Panc1 (cell line): ENCODE measurements at places on chromosomes 6 and 20.

DNA sequence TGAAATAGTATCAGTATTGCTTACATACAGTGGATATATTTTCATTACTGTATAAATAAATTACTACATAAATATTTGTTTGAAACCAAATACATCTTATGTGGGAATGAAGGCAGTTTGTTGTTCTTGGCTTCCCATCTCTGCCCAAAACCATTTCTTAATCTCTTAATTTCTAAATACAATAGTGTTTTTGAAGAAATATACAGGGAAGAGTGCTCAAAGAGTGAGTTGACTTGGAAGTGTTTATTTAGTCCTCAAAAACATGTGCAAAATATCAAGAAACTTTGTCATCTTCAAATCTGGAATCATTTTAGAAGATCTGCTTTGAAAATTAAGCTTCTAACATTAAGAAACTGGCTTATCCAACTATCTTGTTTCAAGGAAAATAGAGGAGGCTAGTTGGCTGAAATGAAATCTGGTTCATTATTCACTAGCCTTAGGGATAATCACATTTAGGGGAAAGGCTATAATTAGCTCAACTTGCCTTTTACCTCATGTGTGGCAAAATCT, 259.8 kb upstream of the FLRT3 start:
- DNase-seq, result no peak

DNA sequence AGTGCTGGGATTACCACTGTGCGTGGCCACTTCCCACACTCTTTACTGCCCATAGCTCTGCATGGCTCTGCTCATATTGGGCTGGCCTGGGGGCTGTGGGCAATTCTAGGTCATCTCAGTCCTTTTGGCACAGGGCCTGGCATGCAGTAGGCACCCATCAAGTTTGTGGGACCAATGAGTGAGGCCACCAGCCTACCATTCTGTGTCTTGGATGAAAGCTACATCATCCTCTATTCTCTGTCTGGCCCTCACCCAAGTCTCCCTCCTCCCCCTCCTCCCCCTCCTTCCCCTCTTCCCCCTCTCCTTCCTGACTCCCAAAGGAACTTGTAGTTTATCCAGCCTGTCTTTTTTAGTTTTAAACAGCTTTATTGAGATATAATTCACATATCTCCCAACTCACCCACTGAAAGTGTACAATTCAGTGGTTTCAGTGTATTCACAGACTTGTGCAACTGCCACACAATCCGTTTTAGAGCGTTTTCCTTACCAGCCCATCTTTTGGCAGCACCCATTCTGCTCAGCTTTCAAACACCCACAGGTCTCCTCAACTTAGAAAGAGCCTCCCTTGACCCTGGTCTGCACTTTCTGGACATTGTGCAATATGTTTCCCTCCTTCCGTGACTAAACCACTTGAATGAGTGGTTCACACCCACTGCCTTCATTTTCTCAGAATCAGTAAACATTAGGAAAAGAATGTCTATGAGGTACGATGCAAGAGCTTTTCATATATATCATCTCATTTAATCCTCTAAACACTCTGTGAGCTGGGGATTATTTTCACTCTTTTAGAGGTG, 21.5 kb upstream of the MRPS18A start:
- no peak for DNase-seq

DNA sequence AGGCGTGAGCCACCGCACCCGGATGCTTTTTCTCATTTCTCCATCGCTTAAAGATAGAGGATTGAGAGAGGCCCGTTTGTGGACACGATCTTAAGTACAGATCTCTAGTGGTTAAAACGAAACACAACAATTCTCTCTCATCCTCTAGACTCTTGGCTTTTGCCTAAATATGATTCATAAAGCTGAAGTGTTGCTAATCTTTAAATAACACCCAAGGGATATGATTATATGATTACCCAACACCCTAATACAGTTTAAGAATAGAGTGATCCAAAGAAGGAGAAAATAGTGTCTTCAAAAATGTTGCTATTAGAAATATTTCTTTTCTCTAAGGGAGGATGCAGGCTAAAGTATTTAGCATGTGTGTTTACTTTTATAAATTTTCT, 50.4 kb downstream of the MTHFD1L start:
- no peak for DNase-seq

DNA sequence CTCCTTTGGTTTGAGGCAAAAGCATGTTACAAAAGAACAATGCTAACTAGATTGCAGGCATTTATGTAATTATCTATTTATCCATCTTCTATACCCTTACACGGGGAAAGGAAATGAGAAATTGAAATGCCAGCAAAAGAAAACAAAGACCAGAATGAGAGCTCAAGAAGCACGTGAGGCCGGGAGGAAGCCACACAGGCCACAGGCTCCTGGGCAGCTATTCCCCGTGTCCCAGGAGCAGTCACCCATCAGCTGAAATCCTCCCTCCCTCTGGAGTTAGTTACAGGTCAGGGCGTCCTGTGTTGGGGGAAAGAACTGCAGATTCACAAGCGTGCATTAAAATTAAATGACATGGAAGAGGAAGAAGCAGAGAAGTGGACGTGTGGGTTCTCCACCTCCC, 64.7 kb upstream of the RPS6KA2 start:
- DNase-seq, result no peak

GRCh38 chr6:109008054-109008453, 86.6 kb downstream of the SESN1 start:
- DNase-seq, result no peak

DNA sequence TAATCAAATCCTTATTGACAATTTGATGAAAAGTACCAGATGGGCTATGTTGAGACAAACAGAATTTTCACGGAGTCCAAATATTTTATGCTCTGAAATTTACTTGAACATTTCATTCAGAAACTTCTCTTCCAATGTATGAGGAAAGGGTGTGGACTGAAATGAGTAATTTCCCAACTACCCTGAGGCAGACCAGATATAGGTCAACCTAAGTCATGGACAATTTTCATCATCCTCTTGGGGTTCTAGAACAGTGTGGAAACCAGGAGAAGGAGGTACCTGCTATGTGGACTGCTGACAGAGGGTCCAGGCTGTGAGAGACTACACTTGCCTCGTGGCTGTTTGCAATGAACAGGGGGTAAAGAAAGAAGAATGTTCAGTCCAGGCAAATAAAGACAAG, 323.0 kb downstream of the ESR1 start:
- no peak for DNase-seq

DNA sequence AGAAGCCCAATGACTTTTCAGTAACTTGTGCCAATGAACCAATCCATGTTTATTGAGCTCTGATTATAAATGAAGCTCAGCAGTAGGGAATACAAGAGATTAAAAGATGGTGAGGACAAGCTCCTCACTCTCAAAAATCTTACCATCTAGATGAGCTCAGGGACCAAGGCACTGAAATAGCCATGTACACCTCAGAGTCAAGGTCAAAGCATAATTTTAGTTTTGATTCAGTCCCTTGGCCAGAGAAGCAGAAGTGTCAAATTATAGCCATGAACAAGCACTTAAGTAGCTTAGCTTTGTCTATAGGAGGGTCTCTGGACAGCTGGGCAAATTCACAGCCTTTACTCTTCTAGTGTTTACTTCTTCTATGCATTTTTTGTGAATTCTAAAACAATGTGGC, 131.0 kb upstream of the DTNBP1 start:
- DNase-seq, result no peak

- no peak for DNase-seq
Observed at GRCh38 chr6:119830494-119831295, 481.1 kb upstream of the MAN1A1 start.

DNA sequence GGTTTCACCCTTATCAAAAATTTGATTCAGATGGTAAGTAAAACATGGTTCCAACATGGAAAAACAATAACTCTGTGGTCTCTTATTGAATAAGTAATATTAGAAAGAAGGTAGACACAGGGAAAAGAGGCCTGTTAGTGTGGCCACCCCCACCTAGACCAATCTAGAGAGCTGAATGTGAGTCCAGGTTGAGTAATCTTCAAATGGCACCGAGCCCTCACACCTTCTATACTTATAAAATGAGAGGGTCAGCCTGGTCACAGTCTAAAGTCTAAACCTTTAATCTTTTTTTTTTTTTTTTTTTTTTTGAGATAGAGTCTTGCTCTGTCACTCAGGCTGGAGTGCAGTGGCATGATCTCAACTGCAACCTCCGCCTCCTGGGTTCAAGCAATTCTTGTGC, 6.9 kb downstream of the FAM184A start:
- DNase-seq, result no peak

- no peak for DNase-seq
Observed at GRCh38 chr20:11867291-11867919, 50.3 kb upstream of the BTBD3 start.

GRCh38 chr6:134394905-134395304, 77.0 kb upstream of the SGK1 start:
- DNase-seq, result no peak

- no peak for DNase-seq
Observed at GRCh38 chr6:41546475-41546865, 289 bp downstream of the FOXP4 start.
